A549 treated with dexamethasone at 1 μM for 4 hours (cell line): ENCODE measurements at places on chromosomes 4 and X. TPM values are rescaled to one million over a fixed set of nuclear protein-coding genes. Genes with fewer than 3 reads are reported as not detected.

Gene PLAC1
- 0.56 to 1.1 TPM (median 0.78 TPM) in 5 replicates for total RNA-seq

Gene CLDN2
- 5.8 to 8.3 TPM (median 7.8 TPM) in 5 replicates for total RNA-seq

Gene CCDC160
- 0.07 TPM in 2 of 5 replicates, not detected in the others for total RNA-seq

Gene NMU
- total RNA-seq, result 0.27 to 0.54 TPM (median 0.44 TPM) in 5 replicates

Gene SLC26A1
- 0.12 to 0.26 TPM (median 0.18 TPM) in 5 replicates for total RNA-seq

Gene NLGN3
- 0.70 to 1.5 TPM (median 1.0 TPM) in 5 replicates for total RNA-seq

Gene GUCY1A1
- not detected in 5 replicates for total RNA-seq

Gene GPRIN3
- 1.2 to 2.7 TPM (median 2.2 TPM) in 5 replicates for total RNA-seq

Gene PF4V1
- total RNA-seq, result not detected in 5 replicates

Gene FAAH2
- total RNA-seq, result 0.06 to 0.19 TPM (median 0.16 TPM) in 5 replicates

Gene NPY2R
- 0.04 TPM in 1 of 5 replicates, not detected in the others for total RNA-seq

Gene PDE5A
- total RNA-seq, result 0.14 to 0.48 TPM (median 0.40 TPM) in 5 replicates
